ENCODE measurements at places on chromosomes 3 and 15.

- DNase-seq, result no peak
These were observed 232.3 kb upstream of the MRPL3 start for GRCh38 chr3:131735116-131735515.

- DNase-seq, result no peak
These were observed 47.9 kb upstream of the SAMMSON start for GRCh38 chr3:69951616-69952015.

DNA sequence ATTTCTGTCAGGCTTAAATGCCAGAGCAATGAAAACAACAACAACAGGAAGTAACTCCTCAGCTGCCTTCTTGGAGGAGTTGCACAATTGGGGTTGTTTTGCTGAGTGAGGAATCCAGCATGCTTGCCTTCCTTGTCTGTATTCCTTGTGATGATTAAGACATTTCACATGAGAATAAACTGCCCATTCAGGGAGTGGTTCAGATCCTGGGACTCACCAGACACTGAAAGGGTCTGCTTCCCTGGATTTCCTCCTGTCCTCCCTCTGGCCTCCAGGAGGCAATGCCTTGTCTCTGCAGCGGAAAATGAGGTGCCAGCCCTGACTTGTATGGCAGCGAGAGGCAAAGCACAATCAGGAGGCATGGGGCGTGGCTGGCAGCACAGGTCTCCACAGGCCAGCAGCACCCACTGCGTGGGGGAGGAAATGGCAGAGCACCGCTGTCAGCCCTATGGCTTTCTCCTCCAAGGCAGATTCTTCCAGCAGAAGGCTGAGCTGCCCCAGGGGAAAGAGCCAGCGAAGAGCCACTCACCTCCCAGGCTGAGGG, 41.5 kb downstream of the RBP2 start:
- DNase-seq, result no peak

DNA sequence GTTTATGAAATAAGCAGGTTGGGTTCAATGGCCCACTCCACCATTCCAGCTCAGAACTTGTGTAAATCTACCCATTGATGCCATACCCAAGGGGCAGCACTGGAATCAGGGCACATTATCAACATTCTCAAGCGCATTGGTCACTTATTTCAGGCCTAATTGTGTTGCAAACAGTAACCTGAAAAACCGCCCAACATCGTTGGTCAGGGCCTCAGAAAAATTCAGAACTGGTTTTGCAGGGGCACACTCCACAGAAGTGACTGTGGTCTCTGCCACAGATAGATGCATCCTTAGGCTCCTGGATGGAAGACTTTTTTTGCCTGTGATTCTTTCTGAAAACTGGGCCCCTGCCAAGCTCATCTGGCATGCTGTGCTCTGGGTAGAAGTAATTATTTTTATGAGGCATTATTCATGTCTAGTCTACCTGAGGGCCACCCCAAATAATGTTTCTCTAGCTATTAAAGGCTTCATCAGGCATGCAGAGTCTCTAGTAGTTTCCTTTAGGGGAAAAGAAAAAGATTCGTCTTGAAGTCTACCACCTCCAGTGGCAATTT, 21.7 kb upstream of the LRTM1 start:
- DNase-seq, result no peak

DNA sequence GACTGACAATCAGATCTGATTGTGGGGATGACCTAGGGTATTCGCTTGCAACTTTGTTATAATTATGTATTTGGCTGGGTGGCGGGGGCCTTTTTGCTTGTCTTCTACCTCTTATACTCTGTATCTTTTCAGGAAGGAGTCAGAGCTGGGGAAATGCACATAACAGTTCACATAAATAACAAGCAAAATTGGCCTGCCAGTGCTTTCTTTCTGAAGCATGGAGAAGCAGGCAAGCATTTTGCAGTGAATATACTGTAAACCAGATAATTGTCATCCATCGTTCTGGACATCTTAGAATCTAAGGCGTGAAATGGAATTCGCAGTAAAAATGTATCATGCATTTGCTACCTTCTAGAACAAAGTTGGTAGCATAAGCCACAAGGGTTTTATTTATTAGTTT, 227.6 kb downstream of the CLSTN2 start:
- no peak for DNase-seq

All from right kidney (tissue), 9 donors.